ENCODE measurements at places on chromosomes 6 and 20. TPM values are rescaled to one million over a fixed set of nuclear protein-coding genes. Genes with fewer than 3 reads are reported as not detected.

MYL9 gene
- 33.7 TPM for polyA plus RNA-seq

RIPOR3 gene
- 5.6 TPM for polyA plus RNA-seq

DNA sequence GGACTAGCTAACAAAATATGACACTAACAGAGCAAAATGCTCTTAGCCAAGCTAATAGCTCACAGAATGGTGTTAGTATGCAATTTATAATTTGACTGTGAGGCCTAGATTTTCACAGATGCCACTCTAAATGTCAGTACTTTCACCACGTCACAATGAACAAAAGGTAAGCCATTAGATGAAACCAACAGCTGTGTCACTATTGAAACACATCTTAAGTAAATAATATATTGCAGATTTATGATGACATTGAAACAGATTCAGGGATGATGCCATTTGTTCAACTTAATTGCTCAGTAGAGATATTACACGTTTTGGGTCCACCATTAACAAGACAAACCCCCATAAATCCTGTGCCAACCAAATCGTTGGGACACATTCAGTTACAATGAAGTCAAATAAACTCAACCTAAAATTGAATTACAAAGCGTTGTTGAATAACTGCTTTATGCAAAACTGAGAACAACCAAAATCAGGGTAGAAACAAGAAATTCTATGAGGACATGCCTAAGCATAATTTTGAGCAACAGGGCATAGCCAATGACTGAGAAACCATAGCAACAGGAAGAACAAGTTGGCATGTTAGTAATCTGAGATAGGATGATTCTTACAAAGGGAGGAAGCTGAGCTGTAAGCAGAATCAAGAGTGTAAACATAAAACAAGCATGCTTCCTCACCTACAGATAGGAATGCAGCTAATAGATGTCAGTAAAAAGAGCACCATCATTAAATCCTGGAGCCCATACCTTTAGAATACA is 85.6 kb upstream of the KHDRBS2 start:
- no peaks in the 10 kb centered on the region for H3K4me1 ChIP-seq
- H3K27me3 ChIP-seq, result no peaks in the 10 kb centered on the region
- H3K27ac ChIP-seq, result no peak overlapping the region
- no peak overlapping the region for H3K4me3 ChIP-seq
- DNase-seq, result no peak
- no peaks in the 10 kb centered on the region for H3K36me3 ChIP-seq

DNA sequence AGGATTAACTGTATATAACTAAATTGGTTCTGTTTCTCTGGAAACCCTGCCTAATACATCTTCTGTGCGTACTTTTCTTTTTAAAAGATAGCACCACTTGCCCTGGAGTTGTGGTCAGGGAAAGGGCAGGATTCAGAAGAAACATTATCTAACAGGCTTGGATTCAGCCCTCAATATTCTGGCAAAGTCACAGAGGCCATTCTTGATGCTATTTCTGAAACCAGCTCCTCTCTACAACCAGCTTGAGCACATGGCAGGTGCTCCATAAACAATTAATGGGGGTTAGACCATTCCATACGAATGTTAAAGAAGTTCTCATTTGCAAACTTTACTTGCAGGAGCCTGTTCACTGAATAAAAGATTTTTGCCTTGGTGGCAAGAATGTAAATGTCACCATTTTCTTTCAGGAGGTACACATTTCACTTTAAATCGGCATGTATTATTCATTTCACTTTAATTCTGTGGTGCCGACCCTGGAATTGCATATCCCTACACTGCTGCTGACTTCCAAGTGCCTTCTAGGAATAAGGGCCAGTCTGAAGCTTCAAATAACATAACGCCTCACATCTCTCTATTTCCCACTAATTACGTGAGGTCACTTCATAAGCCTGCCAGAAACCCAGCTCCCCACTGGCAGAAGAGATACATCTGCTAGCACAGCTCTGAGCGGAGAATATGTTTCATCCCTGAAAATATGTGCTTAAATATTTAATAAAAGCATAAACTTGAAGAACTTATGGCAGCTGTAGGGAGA is 248.7 kb downstream of the ADGRG6 start:
- H3K27me3 ChIP-seq, result peaks cover 2% of the 10 kb centered on the region
- H3K4me1 ChIP-seq, result no peaks in the 10 kb centered on the region
- DNase-seq, result no peak
- H3K36me3 ChIP-seq, result no peaks in the 10 kb centered on the region
- no peak overlapping the region for H3K27ac ChIP-seq
- no peak overlapping the region for H3K4me3 ChIP-seq

DNA sequence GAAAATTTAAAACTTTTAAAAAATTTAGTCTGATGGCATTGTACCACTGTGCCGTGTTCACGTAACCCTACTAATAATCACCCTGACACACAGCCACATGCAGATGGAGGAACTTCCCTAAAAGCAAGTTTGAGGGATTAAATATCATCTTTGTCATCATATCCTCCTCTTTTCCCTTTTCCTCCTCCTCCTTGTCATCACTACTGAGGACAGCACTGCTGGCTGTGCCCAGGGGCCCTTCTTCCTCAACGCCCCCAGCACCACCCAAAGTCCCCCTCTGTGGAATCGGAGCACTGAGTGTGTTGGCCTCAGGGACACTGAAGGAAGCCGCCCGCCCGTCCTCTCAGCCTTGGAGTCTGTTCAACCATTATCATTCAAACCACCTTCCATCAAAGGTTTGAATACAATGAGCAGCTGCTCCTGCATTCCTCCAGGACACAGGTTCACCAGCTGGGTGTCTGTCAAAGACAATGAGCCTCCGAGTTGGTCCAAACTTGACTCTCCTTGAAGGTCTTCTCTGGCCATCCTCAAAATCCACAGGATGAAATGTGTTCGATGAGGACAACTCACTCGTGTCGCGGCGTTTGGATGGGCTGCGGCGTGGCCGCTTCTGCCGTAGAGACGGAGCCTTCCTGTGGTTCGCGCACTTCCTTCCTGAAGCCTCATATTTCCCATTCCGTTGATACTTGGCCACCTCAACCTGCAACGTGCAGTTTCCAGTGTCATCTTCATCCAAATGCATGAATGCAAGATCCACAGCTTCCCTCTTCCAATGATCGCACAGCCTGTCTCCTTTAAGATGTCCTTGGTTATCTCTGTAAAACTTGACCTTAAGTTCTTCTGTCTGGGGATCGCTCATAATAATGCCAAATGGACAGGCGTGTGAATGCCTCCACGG is 23.3 kb downstream of the NQO2 start:
- H3K27me3 ChIP-seq, result no peaks in the 10 kb centered on the region
- H3K36me3 ChIP-seq, result peaks cover 33% of the 10 kb centered on the region
- H3K27ac ChIP-seq, result peak overlapping the region; percentile 97
- H3K4me1 ChIP-seq, result peaks cover 46% of the 10 kb centered on the region
- peak; percentile 35 for DNase-seq
- peak overlapping the region; percentile 72 for H3K4me3 ChIP-seq

DNA sequence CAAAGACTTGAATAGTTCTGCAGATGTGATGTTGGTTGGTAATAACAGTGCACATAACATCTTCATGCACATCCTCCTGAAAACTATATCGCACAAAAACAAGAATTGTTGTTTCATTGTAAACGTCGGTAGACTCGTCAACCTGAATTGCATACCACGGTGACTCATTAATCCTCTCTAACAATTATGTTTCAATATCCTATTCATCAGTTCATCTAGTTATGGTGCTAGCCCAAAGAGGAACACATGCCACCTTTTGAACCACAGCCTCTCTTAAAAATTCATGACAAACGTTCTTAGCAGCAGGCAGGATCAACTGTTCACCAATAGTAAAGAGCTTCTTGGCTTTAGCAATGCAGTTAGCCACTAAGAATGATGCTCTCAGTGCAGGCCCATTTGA is 25.0 kb downstream of the CRYBG1 start:
- H3K4me1 ChIP-seq, result no peaks in the 10 kb centered on the region
- DNase-seq, result no peak
- no peak overlapping the region for H3K4me3 ChIP-seq
- H3K36me3 ChIP-seq, result no peaks in the 10 kb centered on the region

ANKRD66 gene
- not detected for polyA plus RNA-seq

Data from psoas muscle (tissue), 8 donors.